ENCODE measurements at places on chromosomes 7 and 10.

DNA sequence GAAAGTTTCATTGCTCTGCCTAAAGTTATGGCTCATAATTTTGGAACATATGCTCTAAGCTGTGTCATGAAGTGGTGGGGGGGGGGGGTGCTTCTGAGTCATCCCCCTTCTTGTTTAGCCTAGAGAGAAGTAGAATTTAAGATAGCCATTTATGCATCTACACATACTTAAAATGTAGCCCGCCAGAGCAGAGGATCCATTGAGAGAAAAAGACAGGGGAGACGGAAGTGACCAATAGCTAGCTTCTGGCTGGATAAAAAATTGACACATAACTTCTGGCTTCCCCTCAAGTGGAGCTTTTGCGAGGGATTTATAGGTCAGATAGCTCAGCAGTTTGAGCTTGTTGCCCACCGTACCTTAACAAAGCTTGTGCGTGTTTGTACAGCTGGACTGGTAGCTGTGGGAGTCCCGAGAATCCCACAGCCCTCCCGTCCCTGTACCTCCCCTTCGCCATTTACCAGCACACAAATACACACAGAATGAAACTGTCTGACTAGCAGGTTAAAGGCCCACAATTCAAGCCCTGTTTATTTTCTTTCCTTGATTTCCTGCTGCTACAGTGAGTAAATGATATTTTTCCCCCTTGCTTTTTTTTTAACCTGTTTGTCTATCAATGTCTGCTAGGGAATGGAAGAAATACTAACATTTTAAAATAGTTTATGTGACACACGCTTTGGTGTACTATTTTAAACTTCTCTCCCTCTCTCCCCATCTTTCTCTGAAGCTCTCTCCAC is 232.6 kb upstream of the FERD3L start:
- DNase-seq: no peak

- no peak for DNase-seq
Measured at GRCh38 chr7:90166153-90166552, 11.9 kb downstream of the STEAP1 start.

DNA sequence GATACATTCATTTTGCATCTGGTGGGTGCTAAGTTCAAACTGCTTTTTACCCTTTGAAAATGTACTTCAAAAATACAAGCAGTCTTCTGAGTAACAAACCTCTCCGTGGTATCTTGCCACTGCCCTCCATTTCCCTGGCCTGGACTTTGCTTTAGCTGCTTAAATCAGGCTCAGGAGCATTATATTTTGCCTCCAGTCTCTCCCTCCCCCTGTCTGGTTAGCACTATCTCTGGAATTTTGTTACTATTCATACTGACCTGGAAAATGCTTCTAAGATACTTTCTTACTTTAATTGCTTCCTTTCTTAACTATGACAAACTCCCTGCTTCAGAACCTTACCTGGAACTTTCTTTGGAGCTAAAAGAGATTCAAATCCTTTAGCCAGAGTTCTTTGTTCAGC is 369.8 kb downstream of the GFRA1 start:
- no peak for DNase-seq

DNA sequence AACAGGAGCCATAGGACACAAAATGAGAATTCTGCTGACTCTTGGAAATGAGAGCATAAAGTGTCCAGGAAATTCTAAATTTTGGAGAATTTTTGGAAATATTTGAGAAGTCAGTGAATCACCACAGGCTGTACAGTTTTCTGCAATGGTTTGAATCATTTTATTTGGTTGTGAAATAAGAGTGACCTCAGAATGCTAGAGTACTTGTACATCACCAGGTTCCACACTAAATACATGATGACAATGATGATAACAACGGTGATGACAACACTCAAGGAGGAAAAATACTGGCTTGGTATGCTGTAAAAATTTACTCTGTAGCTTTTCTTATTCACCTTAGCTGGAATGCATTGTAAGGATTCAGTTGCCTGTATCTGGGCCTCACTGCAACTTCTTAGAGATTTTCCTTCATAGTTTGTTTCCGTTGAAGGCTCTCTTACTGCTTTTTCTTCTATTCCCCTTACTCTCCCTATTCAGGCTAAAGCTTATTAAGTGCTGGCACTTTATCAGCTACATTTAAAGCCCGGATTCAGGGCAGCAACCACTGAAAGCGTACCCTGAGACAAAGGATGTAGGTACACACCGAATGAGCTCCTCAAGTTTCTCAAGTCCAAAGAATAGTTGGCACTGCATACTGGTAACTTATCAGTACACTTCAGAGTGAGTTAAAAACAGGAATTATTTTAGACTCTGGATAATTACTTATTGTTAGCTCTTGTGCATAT is 30.2 kb upstream of the NME8 start:
- no peak for DNase-seq

GRCh38 chr7:104625956-104626355 is 297.6 kb downstream of the LHFPL3 start:
- no peak for DNase-seq

DNA sequence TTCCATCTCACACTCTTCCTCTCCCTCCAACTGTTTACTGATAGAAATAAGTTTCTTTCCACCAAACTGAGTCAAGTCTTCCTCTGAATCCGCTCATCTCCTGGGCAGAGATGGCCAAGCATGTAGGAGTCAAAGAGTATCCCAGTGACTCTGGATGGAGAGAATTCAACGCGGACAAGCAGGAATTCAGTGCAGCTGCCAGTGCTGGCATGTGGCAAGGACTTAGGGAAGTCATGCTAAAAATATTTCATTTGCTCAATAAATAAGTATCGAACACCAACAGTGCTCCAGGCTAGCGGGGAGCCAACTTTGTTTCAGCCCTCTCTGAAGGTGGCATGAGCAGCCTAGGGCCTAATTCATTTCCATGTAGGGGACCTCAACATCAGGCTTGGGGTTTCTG is 351.6 kb upstream of the ZMIZ1 start:
- DNase-seq: no peak

DNA sequence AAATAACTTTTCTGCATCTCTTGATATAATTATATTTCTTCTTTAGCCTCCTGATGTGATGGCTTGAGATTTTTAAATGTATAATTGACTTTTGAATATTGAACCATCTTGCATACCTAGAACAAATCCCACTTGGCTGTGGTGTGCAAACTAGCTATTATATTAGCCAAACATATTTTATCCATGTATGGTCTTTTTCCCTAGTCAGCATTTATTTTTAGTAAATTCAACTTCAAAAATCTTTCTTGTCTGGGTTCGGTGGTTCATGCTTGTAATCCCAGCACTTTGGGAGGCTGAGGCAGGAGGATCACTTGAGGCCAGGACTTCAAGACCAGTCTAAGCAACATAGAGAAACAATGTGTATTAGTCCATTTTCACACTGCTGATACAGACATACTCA is 386.6 kb upstream of the VWC2 start:
- no peak for DNase-seq

All from GM06990 (cell line).